ENCODE measurements at places on chromosomes 4 and X.
A peak's percentile ranks its signal among the peaks of the same experiment; 100 is the strongest.

- DNase-seq, result no peak
These were observed at the start of gene IL2 for GRCh38 chr4:122456231-122457116. IL2 (minus strand) TSS chr4:122456725; CDS start chr4:122456440, 285 bp downstream.

DNA sequence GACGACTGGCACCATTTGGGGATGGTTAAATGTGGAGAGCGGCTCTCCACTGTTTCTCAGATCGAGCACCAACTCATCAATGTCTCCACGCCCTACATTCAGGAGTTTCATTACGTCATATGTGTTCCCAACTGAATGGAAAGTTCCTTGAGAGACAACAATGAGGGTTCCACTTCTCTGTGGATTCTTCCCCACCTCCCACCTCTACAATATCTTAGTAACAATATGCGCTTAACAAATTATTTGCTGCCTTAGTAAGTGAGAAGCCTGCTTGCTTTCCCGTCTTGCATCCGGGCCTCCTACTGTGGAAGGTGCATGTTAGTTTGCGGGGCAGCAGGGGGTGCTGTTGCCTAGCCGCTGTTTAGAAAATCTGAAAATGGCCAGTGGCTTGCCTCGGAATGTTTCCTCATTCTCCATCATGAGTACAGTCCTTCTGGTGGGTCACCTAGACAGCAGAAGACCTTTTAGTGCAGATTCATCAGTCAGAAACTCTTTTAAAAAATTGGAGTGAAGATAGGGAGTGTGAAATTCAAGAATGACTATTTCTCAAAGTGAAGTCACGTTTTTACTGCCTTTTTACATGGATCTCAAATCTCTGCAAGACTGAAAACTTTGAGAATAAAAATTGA lies 55.7 kb downstream of the PHOX2B start:
- DNase-seq, result peak; percentile 19

- DNase-seq, result no peak
These were observed 5.6 kb downstream of the PRDM8 start for GRCh38 chr4:80202741-80203553.

GRCh38 chr4:157223456-157223855 lies 2.9 kb downstream of the GRIA2 start:
- no peak for DNase-seq

DNA sequence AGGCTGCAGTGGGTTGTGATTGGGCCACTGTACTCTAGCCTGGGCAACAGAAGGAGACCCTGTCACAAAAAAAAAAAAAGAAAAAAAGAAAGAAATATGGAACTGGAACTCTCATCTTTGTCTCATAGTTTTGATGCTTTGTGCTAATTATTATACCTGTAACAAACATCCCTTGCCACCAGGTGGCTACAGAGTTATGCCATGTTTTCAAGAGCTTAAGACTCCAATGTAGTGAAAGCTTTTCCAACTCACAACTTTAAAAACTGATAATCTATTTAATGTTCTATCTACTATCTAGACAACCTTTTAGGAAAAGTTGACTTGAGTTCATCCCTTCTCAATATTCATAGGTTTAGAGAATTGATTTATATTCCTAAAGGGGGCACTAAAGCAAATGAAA lies 42.4 kb downstream of the HTR2C start:
- DNase-seq, result no peak

DNA sequence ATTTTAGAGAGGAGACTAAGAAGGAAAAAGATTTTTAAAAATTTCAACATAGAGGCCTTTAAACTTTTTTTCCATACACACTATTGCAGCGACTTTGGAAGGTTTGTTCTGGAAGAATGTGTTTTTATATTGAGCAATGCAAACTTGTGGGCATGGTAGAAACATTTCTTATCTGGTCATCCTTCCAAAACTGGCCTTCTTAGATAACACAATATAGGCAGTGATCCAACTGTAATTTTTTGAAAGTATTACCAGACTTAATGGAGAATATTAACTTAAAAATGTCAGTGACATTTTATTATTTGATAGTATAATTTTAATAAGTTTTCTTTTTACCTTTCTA lies 25.6 kb downstream of the FHDC1 start:
- DNase-seq, result no peak

GRCh38 chr4:8407756-8408155 lies 32.8 kb downstream of the ACOX3 start:
- DNase-seq, result no peak

DNA sequence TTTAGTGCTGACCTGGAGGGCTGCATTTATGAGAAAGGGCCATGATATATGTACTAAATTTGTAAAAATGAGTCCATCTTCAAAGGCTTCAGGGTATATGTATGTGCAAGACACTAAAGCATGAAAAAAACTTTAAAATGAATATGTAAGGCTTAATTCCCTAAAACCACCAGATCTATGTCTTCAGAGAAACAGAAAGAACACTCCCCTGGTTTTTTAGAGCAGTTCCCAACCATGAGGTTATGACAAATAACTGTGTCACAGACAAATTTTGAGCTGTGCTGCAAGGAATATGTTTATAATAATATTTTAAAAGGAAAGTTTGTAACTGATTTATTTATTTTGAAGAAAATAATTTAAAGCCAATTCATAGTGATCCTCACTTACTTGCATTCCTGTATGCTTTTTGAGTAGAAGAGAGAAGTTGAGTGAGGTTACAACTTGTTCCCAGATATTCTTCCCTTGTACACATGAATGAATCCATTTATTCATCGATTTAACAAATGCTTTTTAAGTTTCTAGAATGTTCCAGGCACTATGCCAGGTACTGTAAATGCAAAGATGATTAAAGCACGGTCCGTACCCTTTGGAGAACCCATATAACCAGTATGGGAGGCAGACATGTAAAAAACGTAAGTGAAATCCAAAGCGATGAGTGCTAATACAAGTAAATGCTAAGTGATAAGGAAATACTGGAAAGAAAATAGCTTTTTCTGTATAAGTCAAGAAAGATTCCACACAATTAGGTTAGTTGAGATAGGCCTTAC lies 295.2 kb upstream of the DIAPH2 start:
- DNase-seq, result no peak

GRCh38 chr4:77072195-77072753 lies 3.5 kb downstream of the CCNI start:
- no peak for DNase-seq

- no peak for DNase-seq
These were observed 976.2 kb downstream of the RAB28 start for GRCh38 chr4:12507868-12508481.

DNA sequence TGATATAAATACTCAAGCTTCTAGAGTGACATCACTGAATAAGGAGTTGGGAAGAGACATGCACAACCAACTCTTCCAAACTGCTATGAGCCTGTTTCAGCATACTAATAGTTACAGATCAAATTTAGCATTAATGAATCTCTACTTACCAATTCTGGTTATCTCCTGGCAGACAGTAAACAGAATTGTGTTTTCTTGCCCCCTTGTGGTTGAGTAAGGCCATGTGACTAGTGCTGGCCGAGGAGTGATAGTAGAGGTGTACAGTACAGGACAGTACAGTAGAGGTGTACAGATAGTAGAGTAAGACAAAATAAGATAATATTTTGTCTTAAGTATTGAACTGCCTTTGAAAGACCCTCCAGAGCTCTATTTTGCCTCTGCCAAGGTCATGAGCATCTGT lies 681.4 kb downstream of the GABRG1 start:
- no peak for DNase-seq

DNA sequence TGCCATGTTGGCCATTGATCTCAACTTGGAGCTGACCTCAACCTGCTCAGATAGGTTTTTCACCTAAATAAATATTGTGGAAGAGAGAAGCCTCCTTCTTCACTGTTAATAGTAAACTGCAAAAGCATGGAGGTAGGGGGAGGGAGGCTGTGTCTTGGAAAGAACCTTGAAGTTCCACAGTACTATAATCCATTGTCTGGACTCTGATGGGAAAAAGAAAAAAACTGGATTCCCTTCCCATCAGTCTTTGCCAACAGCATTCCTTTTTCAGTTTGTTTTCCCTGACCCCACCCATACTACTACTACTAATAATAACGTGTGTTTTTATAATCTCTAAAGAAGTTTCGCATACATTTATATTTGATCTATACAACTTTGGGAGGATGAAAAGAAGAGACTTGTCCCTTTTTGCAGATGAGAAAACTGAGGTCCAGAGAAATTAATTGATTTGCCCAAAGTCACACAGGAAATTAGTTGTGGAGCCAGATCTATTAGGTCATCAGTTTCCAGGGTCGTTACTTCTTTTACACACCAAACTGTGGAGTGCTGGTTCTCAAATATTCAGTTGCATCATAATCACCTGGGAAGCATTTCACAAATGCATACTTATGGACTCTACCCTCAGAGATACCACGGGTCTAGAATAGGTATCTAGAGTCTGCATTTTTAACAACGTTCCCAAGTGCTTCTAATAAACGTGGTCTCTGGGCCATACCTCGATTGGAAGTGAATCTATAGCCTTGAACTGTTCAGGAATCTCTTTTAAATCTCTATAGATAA lies 59.1 kb downstream of the LUZP4 start:
- no peak for DNase-seq

DNA sequence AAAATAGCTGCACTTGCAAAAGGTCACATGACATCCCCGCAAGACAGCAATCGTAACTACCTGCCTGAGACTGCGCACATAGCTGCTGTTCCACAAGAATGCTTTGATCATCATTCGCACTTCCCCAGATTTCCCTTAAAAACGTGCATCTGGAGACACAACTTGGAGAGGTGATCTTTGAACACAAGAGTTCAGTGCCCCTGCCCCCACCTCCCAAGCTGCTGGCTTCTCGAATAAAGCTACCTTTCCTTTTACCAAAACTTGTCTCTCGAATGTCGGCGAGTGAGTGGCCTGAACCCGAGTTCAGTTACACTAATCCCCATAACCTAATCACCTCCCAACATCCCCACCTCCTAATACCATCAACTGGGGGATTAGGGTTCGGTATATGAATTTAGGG lies 14.4 kb upstream of the MRFAP1 start:
- no peak for DNase-seq

- no peak for DNase-seq
These were observed 48.3 kb upstream of the NOCT start for GRCh38 chr4:138967313-138967712.

- no peak for DNase-seq
These were observed 314.8 kb downstream of the PDHA2 start for GRCh38 chr4:96154676-96155075.

- DNase-seq, result no peak
These were observed 267.5 kb downstream of the FAT4 start for GRCh38 chr4:125582302-125582701.

- no peak for DNase-seq
These were observed 74.1 kb upstream of the PPP3CA start for GRCh38 chr4:101421386-101421785.

GRCh38 chr4:177367336-177367735 lies 57.7 kb downstream of the NEIL3 start:
- DNase-seq, result no peak

DNA sequence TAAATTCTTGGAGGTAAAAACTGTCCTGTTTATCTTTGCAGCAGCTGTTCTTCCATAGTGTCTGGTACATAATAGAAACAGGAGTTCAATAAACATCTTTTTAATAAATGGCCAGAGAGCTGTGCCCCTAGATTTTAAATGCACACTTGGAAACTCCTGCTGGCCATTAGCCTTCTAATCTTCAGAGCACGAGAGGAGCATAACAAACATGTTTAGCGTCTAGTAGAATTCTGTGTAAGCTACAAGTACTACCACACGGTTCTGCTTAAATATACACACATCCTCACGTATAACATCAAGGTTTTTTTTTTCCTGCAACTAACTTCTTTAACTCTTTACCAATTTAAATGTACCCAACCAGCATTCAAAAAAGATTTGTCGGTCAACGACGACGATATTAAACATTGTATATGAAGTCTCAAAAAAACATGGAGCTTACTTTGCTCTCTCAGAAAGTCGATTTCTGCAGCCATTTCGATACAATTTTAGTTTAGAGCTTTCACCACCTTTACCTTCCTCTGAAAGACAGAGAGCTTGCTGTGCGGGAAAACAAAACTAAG lies 628 bp downstream of the SCLT1 start:
- no peak for DNase-seq

GRCh38 chr4:6134612-6135220 lies 65.6 kb downstream of the JAKMIP1 start:
- DNase-seq, result no peak
